NCI-H1105 (cell line): ENCODE measurements at places on chromosomes 7 and 10.

- peak; percentile 31 for DNase-seq
Observed at GRCh38 chr10:129030996-129031843, 435.8 kb upstream of the MGMT start.

DNA sequence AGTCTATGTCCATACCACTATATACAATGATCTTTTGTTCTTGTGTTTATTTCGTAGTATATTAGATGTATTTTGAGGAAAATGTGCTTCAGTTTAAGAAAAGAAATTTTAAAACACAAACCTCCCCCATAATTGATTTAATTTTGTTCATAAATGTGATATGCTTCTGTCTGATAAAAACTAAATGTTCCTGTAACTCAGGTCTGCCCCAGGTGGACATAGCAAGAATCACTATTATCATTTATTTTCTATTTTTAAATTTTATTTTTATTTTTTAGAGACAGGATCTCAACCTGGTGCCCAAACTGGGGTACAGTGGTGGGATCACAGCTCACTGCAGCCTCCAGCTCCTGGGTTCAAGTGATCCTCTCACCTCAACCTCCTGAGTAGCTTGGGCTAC is 43.2 kb downstream of the BEND7 start:
- DNase-seq, result no peak

- DNase-seq, result no peak
Observed at GRCh38 chr10:4501306-4501705, 324.7 kb upstream of the AKR1E2 start.

DNA sequence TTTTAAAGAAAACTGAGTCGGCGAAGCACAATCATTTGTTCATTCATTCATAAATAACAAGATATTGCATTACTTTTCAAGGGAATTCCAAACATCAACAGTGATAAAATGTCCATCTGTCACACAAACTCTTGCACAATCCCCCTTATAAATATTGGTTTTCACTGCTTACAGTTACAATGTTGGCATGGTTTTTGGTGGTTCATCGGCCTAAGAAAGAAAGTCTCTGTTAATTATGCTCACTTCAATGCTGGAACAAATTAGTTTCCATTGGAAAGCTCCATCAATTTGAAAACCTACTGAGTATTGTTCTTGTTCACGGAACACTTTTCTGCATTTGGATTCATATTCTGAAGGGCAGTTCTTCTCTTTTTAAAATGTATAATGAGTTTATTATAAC is 188.5 kb downstream of the JAZF1 start:
- no peak for DNase-seq

DNA sequence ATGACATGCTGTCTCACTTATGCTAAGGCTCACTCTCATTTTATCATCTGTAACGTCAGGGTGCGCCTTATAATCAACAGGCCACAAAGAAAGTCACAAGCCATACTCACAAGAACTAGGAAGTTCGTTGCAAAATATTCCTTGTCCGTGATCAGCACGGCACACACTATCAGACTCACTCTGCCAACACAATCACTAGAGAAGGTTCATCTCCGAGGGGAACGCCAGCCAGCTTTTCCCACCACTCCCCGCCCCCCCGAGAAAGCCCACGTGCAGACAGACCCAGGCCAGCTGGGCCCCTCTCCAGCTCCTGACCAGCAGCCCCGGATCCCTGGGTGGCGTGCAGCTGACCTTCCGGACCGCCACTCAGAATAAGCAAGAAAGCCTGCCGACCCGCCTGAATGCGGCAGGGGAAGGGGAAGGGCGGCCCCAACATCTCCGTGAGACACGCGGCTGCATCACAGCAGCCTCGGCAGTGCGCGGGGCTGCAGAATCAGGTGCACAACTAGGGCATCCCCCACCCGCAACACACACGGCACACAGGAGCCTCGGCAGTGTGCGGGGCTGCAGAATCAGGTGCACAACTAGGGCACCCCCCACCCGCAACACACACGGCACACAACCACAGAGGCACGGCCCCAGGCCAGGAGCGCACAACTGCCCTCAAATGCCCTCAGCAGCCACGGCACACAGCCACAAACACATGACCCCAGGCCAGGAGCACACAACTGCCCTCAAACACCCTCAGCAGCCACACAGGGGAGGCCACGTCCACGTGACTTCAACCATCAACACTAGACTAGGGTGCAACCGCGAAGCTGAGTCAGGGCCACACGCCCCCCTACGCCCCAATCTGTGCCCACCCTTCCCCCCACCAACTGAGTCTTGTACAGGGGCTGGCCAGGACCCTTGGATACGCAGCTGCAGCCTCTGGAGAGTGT is 2.5 kb upstream of the GPR146 start:
- DNase-seq, result no peak
